ENCODE measurements at places on chromosomes 2 and 18.

GRCh38 chr2:238299803-238300202 lies 11.4 kb upstream of the PER2 start:
- peak; percentile 40 for DNase-seq

DNA sequence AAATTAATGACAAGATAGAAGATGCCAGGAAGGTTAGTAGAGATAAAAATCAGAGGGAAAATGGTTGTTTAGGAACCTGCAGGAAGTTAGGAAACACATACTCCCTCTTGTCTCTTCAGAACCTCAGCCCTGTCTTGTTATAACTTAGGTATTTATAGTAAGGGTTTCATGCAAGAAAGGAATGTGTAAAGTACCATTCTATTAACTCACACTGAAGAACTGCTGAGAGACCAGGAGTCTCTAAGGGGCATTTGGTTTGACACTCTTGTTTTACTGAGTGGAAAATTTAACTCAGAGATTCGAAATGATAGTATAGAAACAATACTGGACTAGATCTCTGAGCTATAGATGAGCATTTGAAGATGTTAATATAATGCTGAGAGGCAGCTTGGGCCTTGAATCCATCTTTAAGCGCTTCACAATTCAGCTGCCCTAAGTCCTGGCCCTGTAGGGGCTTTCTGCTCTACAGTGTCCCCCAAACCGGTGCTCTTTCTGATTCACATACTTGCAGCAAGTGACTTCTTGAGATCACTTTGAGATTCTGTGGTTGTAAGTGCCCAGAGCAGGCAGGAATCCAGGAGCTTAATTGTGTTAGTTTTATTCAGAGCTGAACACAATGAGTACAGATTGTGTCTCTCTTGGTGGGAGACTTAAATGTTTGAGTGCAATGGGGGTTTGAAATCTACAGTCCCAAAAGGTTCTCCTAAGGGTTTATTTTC lies 235.0 kb upstream of the RGPD4 start:
- DNase-seq: no peak

GRCh38 chr2:54457323-54458023 lies 1.3 kb downstream of the SPTBN1 start:
- DNase-seq: peak; percentile 10

DNA sequence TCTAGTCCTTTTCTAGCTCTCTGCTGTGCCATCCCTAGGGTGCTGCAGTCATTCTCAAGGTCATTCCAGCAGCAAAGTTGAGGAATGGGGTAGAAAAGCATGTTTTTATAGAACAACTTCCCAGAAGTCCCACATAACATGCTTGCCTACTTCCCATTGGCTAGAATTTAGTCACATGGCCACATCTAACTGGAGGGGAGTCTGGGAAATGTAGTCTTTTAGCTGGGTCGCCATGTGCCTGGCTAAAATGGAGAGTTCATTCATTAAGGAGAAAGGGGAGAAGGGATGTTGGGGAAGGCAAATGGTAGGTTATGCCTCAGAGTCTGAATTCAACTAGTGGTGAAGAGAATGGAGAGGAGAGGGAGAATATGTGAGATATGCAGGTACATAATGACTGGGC lies 85.7 kb downstream of the SLC4A3 start:
- no peak for DNase-seq

DNA sequence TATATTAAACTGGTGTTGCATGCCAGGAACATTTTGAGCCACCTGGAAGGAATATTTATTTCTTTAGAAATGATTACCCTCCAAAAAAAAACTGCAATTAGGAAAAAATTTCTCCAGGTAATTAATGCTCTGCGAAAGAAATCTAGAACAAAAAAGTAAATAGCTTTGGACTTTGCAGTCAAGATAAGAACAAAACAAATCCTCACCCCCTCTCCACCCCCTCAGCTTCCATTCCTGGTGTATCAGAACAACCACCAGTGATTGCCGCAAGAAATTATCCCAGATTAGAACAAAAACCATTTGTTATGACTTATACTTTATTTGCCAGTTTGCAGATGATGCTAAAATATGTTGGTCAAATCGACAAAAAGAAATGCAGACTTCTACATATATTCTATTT lies 17.0 kb upstream of the TCF7L1 start:
- no peak for DNase-seq

GRCh38 chr2:53476834-53477233 lies 290.8 kb upstream of the CHAC2 start:
- no peak for DNase-seq

- no peak for DNase-seq
These were observed 147.8 kb downstream of the FTCDNL1 start for GRCh38 chr2:199703199-199703598.

- no peak for DNase-seq
These were observed 34.4 kb downstream of the USP14 start for GRCh38 chr18:192801-193200.

GRCh38 chr2:76641506-76641905 lies 880.7 kb downstream of the LRRTM4 start:
- no peak for DNase-seq

DNA sequence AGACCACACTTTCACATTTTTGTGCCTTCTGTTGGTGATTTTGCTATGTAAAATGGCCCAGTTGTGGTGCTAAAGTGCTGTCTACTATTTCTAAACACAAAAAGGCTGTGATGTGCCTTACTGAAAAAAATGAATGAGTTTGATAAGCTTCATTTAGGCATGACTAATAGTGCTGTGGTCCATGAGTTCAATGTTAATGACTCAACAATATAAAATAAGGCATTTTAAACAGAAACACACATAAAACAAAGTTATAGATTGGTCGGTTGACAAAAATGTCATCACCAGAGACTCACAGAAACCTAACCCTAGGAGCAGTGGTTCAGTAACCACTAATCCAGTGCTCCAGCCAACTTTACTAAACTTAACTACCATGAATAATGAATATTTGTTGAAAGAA lies 160.0 kb downstream of the DNAH6 start:
- no peak for DNase-seq

DNA sequence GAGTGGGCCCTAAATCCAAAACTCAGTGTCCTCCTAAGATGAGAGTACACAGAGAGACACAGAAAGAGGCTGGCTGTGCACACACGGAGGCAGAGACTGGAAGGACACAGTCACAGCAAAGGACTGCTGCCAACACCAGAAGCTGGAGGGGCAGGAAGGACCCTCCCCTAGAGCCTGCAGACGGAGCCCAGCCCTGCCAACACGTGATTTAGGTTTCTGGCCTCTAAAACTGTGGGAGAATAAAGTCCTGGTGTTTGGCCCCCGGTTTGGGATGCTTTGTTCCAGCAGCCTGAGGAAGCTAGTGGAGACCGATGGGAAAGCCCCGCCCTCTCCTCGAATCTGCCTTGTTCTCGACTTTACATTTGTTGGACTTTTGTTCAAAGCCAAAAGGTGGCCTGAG lies 10.6 kb downstream of the CNDP1 start:
- no peak for DNase-seq

GRCh38 chr2:120670371-120670770 lies 65.3 kb upstream of the GLI2 start:
- no peak for DNase-seq

All from left colon (tissue), 2 donors.